Suppressor macrophage treated with lipopolysaccharide for 1 hour (primary cell): ENCODE measurements at places on chromosomes 11 and 22.

- DNase-seq = no peak
Measured at GRCh38 chr11:134066943-134067885, 1.7 kb upstream of the JAM3 start.

DNA sequence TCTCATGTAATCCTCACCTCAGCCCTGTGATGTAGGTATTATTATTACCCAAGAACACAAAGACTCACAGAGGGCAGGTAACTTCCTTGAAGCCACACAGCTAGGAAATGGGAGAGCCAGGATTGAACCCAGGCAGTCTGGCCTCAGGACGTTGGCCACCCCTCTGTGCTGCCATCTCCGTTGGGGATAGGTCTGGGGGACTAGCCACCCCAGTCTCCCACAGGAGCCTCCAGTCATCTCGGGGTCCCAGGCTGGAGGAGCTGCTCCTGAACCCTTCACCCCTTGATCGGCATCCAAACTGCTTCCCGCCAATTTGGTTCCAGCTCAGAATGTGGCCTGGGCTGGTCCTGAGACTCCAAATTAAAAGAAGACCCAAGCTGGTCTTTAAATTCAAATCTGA, 10.4 kb upstream of the TCF20 start:
- no peak for DNase-seq

GRCh38 chr11:68303982-68304780, 8.2 kb upstream of the LRP5 start:
- DNase-seq = no peak

GRCh38 chr22:41550952-41551491, 6.8 kb upstream of the POLR3H start:
- DNase-seq = no peak

GRCh38 chr22:19709063-19709769, 5.1 kb upstream of the SEPTIN5 start:
- no peak for DNase-seq

GRCh38 chr11:24779791-24780190, 282.9 kb downstream of the LUZP2 start:
- no peak for DNase-seq

GRCh38 chr11:66659763-66660162, 17.9 kb downstream of the RBM4B start:
- peak; percentile 48 for DNase-seq

DNA sequence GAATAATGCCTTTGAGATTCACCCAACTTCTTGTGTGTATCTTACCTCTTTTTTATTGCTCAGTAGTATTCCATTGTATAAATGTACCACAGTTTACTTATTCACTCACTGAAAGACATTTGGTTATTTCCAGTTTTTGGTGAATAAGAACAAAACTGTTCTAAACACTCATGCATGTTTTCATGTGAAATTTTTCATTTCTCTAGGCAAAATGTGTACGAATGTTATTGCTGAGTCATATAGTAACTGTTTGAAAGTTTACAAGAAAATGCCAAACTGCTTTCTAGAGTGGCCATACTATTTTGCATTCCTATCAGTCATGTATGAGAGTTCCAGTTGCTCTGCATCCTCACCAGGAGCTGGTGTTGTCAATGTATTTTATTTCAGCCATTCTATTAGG, 8.8 kb upstream of the EMSY start:
- no peak for DNase-seq
